Effector CD4-positive, alpha-beta T cell (primary cell): ENCODE measurements at places on chromosomes 6 and 20.

DNA sequence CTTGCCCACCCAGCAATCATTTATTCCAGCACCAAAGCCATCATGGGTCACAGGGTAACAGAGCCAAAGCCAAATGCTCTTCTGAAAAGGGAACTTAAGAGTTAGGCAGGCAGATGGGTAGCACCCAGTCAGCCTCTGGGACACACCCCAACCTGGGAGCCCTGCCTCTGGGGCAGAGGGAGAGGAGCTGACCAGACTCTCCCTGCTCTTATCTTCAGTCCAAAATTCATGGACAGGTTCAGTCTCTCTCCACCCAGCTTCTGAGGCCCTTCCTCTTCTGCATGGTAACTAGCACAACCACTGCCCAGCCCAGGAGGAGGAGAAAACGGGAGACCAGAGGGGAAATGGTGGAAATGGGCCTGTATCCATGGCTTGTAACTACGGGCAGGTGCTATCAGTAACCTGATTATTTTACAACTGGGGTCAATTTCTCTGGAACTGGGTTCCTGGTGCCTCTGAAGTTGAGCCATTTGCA lies 105.4 kb downstream of the NOL4L start:
- no peak for DNase-seq

- DNase-seq, result no peak
Observed at GRCh38 chr6:128118401-128118800, 217.5 kb upstream of the THEMIS start.

DNA sequence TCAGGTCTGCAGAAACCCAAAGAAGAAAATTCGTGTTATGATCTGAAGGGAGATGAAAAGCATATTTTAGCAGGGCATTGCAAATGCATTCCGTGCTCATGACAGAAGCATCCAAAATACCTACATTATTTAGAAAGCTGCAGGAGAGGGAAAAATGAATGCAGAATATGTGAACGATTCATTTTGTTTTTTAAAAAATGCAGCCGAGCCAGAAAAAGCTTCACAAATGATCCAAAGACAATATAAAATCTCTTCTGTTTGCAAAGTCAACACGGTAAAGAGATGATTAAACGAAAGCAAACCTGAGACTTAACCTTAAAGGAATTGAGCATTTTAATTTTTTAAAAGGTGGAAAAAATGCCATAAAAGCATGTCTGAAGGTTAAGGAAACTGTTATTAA lies 136.1 kb upstream of the SULF2 start:
- DNase-seq, result no peak

DNA sequence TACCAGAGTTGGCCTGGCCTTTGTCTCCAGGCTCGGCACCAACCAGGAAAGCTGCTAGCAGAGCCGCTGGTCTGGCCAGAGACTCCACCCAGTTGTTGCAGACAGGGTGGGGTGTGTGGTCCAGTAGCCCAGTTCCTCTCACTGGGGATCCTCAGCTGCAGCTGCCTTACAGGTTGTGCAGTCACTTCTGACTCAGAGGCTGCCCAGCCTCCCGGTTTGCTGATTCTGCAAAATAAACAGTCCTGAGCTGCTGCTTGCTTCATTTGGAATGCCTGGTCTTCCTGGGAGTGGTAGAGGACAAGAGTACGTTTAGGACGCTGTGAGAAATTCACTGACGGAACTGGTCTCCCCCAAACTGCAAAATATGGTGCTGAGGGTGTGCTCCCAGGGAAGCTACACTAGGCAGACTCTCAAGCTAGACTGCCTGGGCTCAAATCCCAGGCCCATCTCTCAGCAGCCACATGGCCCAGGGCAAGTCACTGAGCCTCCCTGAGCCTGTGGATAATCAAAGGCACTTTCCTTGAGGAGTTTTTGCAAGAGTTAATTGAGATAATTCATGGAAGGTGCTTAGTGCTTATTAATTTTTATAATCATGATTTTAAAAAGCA lies 246.1 kb downstream of the TFAP2C start:
- DNase-seq, result no peak

DNA sequence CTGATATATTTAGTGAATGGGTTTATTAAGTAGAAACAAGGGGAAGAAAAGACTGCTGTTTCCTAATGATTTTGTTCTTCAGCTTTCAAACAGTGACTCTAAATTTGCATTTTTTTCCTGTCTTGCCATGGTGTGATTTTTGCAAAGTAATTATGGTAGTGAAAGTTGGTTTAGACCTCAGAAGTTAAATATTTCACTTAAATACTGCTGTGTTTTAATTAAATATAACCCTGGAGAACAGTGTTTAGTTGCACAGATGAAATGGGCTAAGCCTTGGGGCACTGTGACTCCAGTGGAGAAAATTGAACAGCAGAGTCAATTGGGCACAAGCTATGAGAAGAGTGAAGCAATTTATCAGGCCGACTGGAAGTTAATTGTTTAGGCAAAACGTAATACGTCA lies 111.1 kb upstream of the MCHR2 start:
- no peak for DNase-seq

DNA sequence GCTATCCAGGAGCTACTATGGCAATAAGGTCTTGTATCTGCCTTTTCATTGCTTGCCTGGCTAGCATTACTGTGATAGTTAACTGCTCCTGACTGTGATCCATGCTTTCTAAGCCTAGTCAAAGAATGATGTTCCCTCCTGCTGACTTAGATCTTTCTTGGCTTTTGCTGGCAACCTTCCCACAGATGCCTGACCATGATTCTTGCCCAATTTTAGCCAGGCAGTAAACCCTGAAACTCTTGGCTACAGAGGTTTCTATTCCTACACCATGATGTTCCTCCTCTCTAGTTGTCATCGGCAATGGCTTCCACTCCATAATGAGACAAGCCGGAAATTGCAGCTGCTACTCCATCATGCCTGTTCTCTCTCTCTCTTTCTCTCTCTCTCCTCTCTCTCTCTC lies 238.1 kb downstream of the HAO1 start:
- no peak for DNase-seq

GRCh38 chr6:45712786-45713185 lies 302.9 kb downstream of the CLIC5 start:
- no peak for DNase-seq

- DNase-seq, result no peak
Observed at GRCh38 chr6:46338131-46338530, 153.1 kb downstream of the RCAN2 start.

GRCh38 chr6:156098839-156099238 lies 643.2 kb upstream of the NOX3 start:
- no peak for DNase-seq

DNA sequence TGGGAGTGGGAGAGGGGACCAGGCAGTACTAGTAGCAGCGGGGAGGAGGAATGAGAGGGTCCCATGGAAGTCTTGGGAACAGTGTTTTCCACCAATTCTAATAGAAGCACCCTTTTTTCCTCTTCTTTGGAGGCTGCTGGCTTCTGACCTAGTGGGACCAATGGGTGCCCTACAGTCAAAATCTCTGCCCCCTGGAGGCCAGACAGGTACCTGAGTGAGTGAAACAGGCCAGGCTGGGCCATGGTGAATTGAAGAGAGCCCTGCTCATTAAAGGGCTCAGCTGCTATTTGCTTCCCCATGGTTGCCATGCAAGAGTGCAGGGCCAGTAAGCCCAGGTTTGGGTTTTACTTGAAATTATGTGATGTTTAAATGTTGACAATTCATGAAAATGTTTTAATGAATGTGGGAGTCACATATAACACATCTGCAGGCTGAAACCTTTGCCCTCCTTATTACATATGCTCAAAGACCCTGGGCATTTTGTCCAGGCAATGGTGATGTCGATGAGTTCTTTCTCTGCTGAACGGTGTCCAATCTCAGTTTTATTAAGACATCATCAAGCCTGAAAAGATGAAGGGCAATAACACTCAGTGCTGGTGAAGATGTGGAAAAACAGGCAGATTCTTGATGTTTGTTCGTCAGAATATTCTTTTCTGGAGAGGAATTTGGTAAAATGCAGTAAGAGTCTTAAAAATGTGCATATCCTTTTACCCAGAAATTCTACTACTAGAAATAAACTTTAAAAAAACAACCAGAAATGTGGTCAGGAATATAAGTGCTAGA lies 42.3 kb upstream of the OCSTAMP start:
- no peak for DNase-seq

- DNase-seq, result no peak
Observed at GRCh38 chr20:46122071-46122470, 4.0 kb downstream of the CD40 start.

GRCh38 chr6:71681234-71681867 lies 205.0 kb upstream of the RIMS1 start:
- DNase-seq, result no peak

DNA sequence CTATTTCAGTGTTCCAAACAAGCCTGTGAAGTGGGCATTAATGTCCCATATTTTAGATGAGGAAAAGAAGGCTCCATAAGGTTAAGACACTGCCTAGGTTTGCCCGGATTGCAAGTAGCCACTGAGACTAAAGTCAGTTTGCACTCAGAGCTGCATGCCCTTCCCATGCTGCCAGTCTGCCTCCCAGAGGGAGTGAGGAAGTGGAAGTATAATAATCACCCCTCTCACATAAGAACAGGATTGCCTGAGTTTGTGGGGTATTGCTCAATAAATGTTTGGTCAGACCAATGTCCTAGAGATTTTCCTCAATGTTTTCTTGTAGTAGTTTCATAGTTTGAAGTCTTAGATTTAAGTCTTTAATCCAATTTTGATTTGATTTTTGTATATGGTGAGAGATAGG lies 43.9 kb upstream of the CLIC5 start:
- DNase-seq, result no peak
